ENCODE measurements at places on chromosomes 7 and 10.

GRCh38 chr7:82443036-82443546 lies 486 bp downstream of the CACNA2D1 start:
- peak; percentile 55 for DNase-seq

- no peak for DNase-seq
Measured at GRCh38 chr10:84412482-84412881, 84.1 kb downstream of the CCSER2 start.

- peak; percentile 41 for DNase-seq
Measured at GRCh38 chr10:126062131-126063032, 166.0 kb downstream of the FANK1 start.

DNA sequence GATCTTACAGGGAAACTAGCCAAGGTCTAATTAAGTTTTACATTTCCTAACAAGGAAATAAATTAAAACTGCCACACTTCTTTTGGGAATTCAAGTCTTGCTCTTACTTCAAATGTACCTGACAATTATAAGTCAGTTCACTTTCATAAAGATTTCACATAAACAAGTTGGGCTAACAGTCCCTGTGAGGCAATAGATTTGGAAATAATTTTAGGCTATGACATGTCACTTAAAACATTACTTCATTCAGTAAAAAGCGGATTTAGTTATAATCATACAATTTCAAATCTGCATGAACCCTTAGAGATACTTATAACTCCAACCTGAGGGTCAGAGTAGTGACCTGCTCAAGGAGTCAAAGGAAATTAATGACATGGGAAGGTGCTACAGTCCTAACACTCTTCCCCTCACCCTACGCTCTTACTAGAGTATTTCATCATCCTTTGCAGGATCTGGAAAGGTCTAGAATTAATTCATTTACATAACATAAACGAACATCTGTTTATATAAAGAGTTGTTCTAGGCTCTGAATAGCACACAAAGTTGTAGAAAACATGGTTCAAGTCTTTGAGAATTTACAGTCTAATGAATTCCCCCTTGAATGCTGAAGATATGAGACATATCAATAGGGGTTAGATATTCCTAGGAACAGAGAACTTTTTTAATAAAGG lies 32.3 kb upstream of the DNAJB12 start:
- no peak for DNase-seq

GRCh38 chr10:42776681-42777080 lies 5.9 kb upstream of the BMS1 start:
- DNase-seq, result no peak

DNA sequence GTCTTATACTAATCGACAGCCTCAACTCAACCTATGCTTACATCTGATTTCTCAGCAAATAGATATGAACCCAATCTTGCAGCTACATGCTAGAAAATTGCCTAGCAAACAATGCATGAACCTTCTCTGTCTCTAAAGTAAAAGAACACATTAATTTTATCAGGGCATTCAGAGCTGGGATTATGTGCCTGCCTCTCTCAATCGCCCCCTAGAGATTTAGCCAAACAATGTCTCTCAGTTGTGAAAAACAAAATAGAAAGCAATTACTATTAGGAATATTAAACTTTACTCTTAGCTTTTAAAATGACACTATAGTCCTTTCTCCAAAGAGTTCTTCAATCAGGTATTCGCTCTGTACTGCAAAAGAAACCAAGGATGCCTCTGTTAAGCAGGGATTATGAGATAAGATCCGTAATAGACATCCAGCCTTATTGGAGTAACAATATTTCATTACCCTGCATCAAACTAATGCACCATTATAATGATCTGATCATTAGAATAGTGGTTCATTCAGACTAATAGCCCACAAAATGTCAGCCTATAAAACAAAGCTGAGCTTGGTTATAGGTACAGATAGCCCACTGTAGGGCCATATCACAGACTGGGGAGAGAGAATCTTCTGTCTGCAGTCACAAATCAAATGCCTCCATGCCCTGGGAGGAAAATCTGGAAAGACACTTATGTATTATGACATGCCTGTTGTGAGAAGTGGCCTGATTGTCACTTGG lies 736.9 kb downstream of the PARD3 start:
- no peak for DNase-seq

DNA sequence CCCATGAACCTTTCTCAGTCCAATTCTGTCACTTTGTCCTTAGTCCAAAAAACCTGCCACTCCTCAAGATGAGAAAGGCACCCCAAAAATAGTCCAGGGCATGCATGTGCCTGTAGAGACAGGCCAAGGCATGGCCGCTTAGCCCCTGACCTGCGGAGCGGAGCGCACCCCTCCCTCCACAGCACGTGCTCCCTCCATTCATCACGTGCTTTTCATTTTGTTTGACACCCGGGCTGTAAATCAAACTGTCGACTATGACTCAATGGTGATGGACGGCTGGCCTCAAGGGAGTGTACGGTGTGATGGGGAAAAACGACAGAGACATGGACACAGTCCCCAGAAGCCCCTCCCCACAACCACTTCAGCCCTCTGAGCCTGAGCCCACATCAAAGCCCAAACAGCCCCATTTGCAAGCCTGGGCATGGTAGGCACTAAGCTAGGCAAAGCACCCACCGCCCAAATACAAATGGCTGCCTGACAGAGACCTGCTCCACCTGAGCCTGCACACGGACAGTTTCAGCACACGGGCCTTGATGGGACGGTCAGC lies 90.6 kb downstream of the ZRANB1 start:
- DNase-seq, result no peak

GRCh38 chr7:51261117-51261835 lies 55.3 kb downstream of the COBL start:
- DNase-seq, result no peak

DNA sequence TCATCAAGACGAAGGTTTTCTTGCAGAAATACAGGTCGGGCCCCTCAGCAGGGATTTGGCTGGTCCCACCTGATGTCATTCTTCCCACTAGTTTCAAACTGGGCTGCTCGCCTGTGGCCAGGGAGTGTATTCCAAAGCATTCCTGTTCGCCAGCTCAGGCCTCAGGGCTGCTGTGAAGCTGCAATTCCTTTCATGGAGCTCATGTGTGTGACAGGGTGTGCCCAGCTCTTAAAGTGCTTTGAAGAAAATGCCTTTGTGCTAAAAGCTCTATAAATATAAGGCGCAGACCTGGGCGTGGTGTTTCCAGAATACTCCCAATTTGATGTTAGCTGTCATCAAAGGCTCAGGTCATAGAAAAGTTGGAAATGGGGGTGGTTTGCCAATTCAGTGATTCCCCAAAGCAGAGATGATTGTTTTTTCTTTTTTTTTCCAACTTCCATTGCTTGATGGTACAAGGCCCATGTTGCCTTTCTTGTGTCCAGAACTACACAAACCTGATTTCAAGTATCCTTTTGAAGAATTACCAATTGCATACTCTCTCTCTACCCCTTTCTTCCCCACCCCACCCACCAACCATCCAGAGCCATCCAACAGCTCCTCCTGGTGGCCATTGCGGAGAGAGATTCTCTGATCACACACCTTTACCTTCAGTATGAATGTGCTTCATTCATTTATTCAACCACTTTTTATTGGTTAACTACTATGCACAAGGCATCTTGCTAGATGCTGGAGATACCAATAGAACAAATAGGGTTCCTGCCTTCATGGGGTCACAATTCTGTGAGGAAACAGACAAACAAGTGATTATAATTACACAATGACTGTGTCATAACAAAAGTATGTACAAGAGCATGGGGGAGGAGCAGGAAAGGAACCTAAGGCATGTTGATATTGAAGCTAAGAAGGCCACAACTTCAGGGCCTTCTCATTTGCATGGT lies 297.3 kb upstream of the LYZL1 start:
- DNase-seq, result peak; percentile 40

DNA sequence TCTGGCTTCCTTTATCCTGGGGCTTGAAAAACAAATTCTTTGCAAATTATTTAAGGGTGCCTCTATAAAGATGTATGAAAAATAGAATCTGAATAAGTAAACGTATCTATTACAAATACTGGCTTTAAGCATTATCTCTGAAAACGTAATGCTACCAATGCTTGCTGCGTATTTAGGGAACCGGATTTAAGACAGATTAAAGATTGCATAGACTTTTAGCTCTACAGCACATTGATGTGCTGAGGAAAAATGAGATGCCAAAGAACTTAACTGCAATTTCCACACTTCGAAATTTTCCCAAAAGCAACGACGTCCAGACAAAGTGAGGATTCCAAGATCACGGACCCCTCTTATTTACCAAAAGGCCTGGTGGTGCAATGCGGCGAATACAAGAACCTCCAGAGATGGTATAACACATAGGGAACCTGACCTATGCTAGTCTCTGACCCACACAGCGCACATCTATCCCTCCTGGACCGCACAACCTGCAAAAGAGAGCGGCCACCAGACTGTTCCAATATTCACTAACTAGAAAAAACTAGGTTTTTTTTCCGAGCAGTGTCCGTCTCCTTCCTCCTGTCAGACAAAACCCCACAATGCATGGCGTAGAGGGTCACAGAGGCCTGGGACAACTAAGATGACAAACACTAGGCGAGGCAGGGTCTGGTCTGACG lies 34.3 kb upstream of the PHF14 start:
- DNase-seq, result no peak

DNA sequence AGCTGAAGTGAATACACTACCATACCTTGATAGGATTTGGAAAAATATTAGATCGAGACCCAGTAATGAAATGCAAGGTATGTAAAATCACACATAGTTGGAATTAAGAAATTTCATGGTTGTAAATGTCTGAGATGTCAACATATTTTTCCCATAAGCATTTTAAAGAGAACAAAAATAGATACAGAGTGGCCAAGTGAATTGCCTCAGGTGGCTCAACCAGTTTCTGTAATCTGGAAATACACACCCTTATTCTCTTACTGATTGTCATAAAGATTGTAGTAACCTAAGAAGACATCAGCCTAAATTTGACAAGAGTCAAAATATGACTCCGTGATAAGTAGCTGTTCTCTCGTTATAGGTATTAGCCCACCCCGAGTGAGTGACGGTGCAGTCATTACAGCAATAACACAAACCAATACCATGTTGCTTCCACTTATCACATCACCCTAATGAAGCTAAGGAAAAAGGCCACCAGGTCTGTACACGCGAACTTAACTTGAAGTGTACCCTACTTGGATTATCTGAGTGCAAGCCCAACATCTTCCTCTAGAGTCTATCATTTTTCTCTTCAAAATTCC lies 23.4 kb downstream of the PIK3AP1 start:
- no peak for DNase-seq

DNA sequence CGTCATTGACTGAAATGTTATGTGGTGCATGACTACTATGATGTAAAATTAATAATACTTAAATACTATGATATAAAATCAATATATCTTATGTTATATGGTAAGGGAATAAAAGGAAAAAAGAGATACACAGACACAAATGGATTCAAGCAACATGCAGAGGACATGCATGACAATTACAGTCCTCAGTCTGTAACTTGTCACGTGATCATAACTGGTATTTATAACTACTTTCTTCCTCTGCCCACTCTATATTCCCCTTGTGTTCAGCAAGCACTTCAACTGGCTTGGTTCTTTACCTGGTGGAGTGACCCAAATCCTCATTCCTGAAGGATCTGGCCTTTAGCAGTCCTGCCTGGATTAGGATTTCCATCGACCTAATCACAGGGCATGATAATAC lies 104.4 kb upstream of the FAM180A start:
- DNase-seq, result no peak

- DNase-seq, result no peak
Measured at GRCh38 chr7:71784781-71785180, 627.4 kb downstream of the CALN1 start.

- peak; percentile 43 for DNase-seq
Measured at GRCh38 chr10:102869258-102870198, at the start of gene AS3MT. AS3MT (plus strand) TSS chr10:102869470; CDS start chr10:102869593, 123 bp downstream.

DNA sequence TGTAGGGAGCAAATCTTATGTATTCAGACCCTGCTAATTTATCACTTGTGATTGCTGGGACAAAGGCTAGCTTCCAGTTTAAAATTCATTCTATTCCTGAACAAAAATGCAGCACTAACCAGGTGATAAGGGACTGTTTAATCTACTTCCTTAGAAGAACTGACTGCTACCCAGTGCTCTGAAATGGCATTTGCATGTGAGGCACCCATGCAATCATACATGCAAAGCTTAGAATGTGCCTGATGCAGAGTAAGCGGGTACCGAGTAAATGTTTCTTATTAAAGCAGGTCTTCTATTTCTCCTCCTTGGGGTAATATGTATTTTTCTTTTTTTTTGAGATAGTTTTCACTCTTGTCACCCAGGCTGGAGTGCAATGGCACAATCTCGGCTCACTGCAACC lies 54.5 kb downstream of the NEURL1 start:
- no peak for DNase-seq

- no peak for DNase-seq
Measured at GRCh38 chr10:129163531-129163930, 303.5 kb upstream of the MGMT start.

DNA sequence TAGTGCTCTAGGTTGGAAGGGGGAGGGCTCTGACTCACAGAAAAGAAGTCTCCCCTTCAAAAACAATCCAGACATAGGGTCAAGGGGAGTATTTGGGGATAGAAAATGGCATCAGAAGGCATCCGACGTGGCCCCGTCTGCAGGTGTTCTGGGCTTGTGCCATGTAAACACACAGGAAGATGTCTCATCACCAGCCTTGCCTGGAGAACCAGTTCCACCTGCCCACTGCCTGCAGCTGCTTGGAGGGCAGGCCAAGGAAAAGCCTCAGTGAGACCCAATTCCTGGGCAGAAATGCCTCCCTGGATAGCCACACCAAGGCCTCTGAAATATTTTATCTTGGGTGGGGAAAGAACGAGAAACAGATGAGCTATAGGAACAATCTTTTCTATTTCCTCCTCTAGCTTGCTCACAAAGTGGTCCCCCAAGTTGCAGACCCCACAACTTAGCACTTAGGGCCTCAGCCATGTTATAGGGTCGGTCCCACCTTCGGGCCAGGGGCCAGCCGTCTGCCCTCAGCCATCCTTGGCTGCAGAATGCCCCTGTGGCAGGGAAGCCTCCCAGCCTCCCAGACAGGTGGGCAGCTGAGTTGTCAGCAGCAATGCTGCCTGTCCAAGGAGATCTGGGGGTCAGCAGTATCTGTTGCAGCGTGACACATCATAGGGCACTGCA lies 54.3 kb upstream of the ECHDC3 start:
- DNase-seq, result no peak

GRCh38 chr7:34091321-34091917 lies 186.1 kb downstream of the BMPER start:
- DNase-seq, result no peak

Measured in right lung (tissue), 10 donors.